Regular cardiac myocyte (primary cell): ENCODE measurements at places on chromosomes 6 and 20. TPM values are rescaled to one million over a fixed set of nuclear protein-coding genes. Genes with fewer than 3 reads are reported as not detected.

SLC32A1 gene
- under 0.01 TPM in 1 of 2 replicates, not detected in the other for total RNA-seq

RSPO3 gene
- under 0.01 and 2.0 TPM in 2 replicates for total RNA-seq

DDR1 gene
- total RNA-seq = 12.1 and 46.8 TPM in 2 replicates

RAB23 gene
- 33.0 and 60.3 TPM in 2 replicates for total RNA-seq

NRSN1 gene
- not detected in 2 replicates for total RNA-seq

FOXQ1 gene
- not detected in 2 replicates for total RNA-seq

WFDC2 gene
- not detected in 2 replicates for total RNA-seq

GCM1 gene
- not detected in 2 replicates for total RNA-seq

ECT2L gene
- total RNA-seq = under 0.01 TPM in 1 of 2 replicates, not detected in the other

TP53RK gene
- 13.2 and 17.4 TPM in 2 replicates for total RNA-seq

HCRTR2 gene
- total RNA-seq = not detected in 2 replicates

SPATS1 gene
- not detected in 2 replicates for total RNA-seq

CAP2 gene
- total RNA-seq = 17.2 and 17.8 TPM in 2 replicates

SNRPB gene
- total RNA-seq = 93.3 and 278 TPM in 2 replicates

TFAP2A gene
- total RNA-seq = 0.85 TPM in 1 of 2 replicates, not detected in the other

MMP24 gene
- 0.38 and 0.56 TPM in 2 replicates for total RNA-seq

NT5DC1 gene
- 5.6 and 12.1 TPM in 2 replicates for total RNA-seq

PRSS16 gene
- 0.19 and 0.28 TPM in 2 replicates for total RNA-seq

BPIFB4 gene
- not detected in 2 replicates for total RNA-seq

CTCFL gene
- total RNA-seq = under 0.01 TPM in 1 of 2 replicates, not detected in the other

VNN1 gene
- total RNA-seq = under 0.01 TPM in 1 of 2 replicates, not detected in the other

DSTN gene
- 368 and 460 TPM in 2 replicates for total RNA-seq

C20orf144 gene
- total RNA-seq = 0.19 and 0.28 TPM in 2 replicates

TNFRSF6B gene
- total RNA-seq = 2.7 and 8.7 TPM in 2 replicates

NRN1 gene
- under 0.01 TPM in 2 replicates for total RNA-seq

DNAH8 gene
- total RNA-seq = under 0.01 TPM in 1 of 2 replicates, not detected in the other

KIF6 gene
- under 0.01 and 0.28 TPM in 2 replicates for total RNA-seq

MACROD2 gene
- under 0.01 TPM in 2 replicates for total RNA-seq

CFB gene
- total RNA-seq = 5.8 and 65.1 TPM in 2 replicates

DEFB132 gene
- not detected in 2 replicates for total RNA-seq

CLPSL1 gene
- not detected in 2 replicates for total RNA-seq

SPTLC3 gene
- 3.1 and 5.9 TPM in 2 replicates for total RNA-seq

MAP3K5 gene
- 20.9 and 23.2 TPM in 2 replicates for total RNA-seq

SALL4 gene
- under 0.01 and 0.28 TPM in 2 replicates for total RNA-seq

E2F3 gene
- 3.4 and 8.1 TPM in 2 replicates for total RNA-seq

PPP1R3G gene
- 1.7 and 8.7 TPM in 2 replicates for total RNA-seq

SLC17A4 gene
- total RNA-seq = not detected in 2 replicates

SNAI1 gene
- total RNA-seq = 0.56 and 1.3 TPM in 2 replicates

PACRG gene
- total RNA-seq = under 0.01 TPM in 1 of 2 replicates, not detected in the other

MATN4 gene
- total RNA-seq = 0.19 TPM in 1 of 2 replicates, not detected in the other

MOG gene
- total RNA-seq = not detected in 2 replicates
